ENCODE measurements at places on chromosomes 2 and 18.

DNA sequence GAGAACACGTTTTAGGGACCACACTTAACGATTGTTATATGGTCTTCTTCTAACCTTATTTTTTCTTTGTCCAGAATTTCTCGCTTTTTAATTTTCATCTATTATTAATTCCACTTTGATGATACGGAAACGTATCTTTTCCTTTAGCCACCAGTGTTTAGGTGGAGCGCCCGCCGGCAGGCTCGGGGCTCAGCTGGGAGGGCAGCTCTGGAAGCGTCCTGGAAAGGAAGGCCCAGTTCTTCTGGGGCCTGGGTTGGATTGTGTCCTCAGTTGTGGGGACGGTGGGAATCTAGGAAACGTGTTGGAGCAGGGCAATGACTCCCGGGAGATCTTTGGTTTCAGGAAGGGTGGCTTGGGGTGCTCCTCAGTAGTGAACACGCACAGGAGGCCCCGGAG, 19.4 kb upstream of the SOX11 start:
- no peaks in the 10 kb centered on the region for H3K4me1 ChIP-seq
- H3K27ac ChIP-seq, result no peak overlapping the region
- DNase-seq, result no peak
- H3K27me3 ChIP-seq, result peaks cover 55% of the 10 kb centered on the region
- H3K36me3 ChIP-seq, result no peaks in the 10 kb centered on the region
- H3K4me3 ChIP-seq, result no peak overlapping the region

DNA sequence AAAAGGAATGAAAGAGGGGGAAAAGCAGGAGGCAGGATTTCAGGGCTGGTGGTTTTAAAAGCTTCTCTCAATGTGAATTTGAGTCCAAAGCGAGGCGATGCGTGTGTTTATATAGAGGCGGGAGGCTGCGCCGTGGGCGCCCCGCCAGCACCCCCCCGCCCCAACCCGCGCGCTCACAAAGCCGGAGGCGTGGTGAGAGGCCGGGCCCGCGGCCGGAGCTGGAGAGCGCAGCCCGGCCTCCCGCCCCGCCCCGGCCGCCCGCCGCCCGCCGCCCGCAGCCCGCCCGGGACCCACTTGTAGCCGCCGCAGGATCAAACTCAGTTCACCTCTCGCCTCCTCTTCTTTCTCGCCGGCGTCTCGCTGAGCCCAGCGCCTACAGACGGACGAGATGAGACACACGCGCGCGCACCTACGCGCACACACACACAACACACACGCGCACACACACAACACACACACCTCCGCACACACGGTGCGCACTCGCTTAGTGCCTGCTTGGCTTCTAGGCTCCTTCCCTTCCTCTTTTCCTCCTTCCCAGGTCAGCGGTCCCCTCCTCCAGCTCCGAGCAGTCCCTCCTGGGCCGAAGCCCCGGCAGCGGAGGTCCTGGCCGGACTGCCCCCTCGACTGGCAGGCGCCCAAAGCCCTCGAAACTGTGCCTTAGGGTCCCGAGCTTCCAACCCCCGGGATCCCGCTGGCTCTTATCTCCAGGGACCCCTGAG, 1.3 kb upstream of the CYP26B1 start:
- DNase-seq, result peak; percentile 75
- H3K27ac ChIP-seq, result no peak overlapping the region
- H3K4me1 ChIP-seq, result no peaks in the 10 kb centered on the region

- H3K4me1 ChIP-seq, result no peaks in the 10 kb centered on the region
- DNase-seq, result peak; percentile 82
- H3K4me3 ChIP-seq, result no peak overlapping the region
- H3K27ac ChIP-seq, result no peak overlapping the region
- H3K36me3 ChIP-seq, result no peaks in the 10 kb centered on the region
- no peaks in the 10 kb centered on the region for H3K27me3 ChIP-seq
Measured at GRCh38 chr18:76709659-76710645, 112.4 kb upstream of the ZNF236 start.

DNA sequence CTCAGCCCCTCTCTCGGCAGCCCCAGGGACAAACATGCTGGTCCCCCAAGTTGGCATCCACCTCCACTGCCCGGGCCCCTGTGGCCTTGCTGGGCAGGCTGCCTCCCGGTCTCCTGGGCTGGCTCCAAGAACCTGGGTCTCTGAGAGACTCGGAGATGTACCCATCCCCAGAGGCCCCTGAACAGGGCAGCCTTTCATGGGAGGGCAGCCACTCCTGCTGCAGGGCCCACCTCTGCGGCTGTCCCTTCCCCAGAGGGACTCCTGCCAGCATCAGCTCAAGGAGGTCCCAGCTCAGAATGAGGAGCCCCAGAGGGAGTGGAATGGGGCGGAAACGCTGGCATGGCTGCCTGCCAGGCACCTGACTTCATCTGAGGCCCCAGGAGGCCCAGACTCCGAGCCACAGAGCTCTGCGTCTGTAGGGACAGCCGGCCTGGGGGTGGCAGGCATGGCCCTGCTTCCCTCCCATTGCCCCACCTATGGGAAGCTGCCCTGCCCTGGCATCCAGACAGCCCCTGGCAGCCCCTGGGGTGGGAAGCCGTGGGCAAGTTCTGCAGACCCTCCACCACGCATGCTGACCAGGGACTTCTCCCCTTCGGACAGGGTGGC, 857 bp upstream of the CROCC2 start:
- H3K4me3 ChIP-seq, result no peak overlapping the region
- H3K36me3 ChIP-seq, result no peaks in the 10 kb centered on the region
- no peak overlapping the region for H3K27ac ChIP-seq
- H3K4me1 ChIP-seq, result no peaks in the 10 kb centered on the region
- H3K27me3 ChIP-seq, result peaks cover 39% of the 10 kb centered on the region

DNA sequence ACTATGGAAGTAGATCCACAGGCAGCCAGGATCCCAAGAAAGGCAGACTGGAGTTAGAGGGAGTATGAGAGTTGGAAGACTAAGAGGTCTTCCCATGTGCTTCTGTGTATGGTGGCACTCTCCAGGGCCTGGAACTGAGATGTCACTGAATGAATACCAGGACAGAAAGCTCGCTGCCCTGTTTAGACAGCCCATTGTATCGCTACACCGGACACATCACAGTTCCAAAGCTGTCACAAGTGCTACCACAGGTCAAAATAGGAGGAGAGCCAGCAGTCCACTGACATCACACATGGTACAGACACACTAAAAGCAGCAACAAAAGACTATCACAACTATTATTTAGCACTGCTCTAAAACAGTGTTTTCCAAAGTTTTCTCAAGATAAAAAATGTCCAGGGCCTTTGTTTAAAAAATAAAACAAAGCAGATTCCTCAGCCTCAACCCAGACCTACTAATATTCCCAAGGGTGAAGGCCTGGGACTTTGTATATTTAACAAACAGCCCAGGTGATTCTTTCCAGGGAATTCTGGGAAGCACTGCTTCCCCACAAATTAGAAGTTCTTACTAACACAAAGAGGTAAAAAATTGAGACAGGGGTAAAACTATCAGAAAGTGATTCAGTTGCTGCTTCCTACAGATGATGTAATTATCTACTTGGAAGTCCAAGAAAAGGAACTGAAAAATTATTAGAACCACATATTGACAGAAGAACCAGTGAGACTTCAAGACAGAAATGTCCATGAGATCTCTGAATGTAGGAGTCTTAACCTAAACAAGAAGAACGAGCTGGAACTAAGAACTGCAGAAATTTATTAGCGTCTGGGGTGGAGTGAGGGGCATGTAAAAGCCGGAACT, 116.0 kb downstream of the DTNB start:
- H3K36me3 ChIP-seq, result no peaks in the 10 kb centered on the region
- no peaks in the 10 kb centered on the region for H3K4me1 ChIP-seq
- H3K4me3 ChIP-seq, result no peak overlapping the region
- H3K27ac ChIP-seq, result no peak overlapping the region
- no peaks in the 10 kb centered on the region for H3K27me3 ChIP-seq
- DNase-seq, result no peak

GRCh38 chr2:174662459-174662858, 64.9 kb upstream of the WIPF1 start:
- peaks cover 7% of the 10 kb centered on the region for H3K4me1 ChIP-seq
- H3K4me3 ChIP-seq, result no peak overlapping the region
- H3K36me3 ChIP-seq, result no peaks in the 10 kb centered on the region
- no peak for DNase-seq
- H3K27ac ChIP-seq, result no peak overlapping the region
- H3K27me3 ChIP-seq, result no peaks in the 10 kb centered on the region

- H3K4me1 ChIP-seq, result no peaks in the 10 kb centered on the region
- DNase-seq, result no peak
- H3K4me3 ChIP-seq, result no peak overlapping the region
- peaks cover 11% of the 10 kb centered on the region for H3K27me3 ChIP-seq
Measured at GRCh38 chr2:222033541-222033940, 265.3 kb downstream of the PAX3 start.
